Kidney epithelial cell (primary cell): ENCODE measurements at places on chromosomes 7 and 10.

- DNase-seq = no peak
Measured at GRCh38 chr7:30347226-30348082, 63.1 kb downstream of the ZNRF2 start.

GRCh38 chr10:125144693-125145623 is 15.4 kb downstream of the CTBP2 start:
- DNase-seq = no peak

DNA sequence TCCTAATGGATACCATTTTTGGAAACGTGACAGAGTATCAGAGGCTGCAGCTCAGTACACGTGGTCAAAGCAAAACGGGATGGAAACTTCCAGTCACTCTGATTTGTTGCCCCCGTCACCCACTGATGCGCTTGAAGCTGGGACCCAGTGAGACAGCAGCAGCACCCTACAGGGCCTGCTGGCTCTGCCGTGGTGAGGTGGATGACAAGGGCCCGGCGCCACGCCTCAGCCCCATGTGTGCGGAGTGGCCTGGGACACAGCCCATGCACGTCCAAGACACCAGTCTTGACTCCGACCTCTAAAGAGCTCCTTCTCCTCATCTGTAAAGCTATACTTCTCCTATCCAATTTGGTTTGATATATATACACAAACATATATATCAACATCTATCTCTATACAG is 39.0 kb downstream of the CLEC2L start:
- no peak for DNase-seq

DNA sequence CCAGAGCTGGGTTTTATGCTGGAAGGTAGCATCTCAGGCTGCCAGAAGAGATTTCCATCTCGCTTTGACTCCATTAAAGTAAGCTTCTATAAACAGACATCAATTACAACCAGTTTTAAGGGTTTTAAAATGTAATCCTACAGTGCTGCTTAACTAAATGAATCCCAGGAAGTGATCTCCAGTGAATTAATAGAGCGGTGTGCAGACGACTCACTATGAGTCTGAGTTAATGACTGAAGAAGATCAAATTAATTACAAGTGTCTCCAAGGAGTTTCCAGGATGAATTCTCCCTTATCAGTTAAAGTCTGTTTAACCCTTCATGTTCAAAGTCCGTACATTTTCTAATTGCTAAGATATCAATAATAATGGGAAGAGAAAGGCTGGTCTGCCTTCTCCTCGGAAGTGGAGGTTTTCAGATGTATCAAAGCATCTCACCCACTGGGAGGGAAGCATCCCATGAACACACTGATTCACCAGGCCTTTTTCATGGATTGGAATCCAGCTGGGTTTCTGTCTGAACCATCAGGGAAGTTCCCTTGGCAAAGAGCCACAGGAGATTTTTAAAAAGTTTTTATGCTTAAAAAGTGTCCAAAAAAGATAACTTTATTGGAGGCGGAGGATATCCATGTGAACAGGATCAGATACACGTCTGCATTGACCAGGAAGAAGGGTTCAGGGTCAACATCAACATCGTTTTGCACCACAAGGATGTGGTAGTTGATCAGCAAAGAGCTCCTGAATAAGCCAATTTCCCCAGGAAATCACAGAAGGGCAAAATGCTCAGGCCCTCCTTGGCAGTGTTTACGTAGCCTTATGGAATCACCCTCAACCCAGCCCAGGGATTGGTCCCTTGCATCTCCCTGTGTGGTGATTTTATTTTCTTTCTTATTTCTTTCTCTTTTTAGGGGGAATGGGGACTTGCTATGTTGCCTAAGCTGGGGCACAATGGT is 288.2 kb downstream of the POU6F2 start:
- no peak for DNase-seq

GRCh38 chr10:36542493-36542892 is 582.9 kb upstream of the ANKRD30A start:
- no peak for DNase-seq

GRCh38 chr10:46296641-46297141 is 9.9 kb downstream of the ANTXRL start:
- DNase-seq = no peak

GRCh38 chr10:614790-615582 is 74.5 kb downstream of the DIP2C start:
- DNase-seq = no peak

DNA sequence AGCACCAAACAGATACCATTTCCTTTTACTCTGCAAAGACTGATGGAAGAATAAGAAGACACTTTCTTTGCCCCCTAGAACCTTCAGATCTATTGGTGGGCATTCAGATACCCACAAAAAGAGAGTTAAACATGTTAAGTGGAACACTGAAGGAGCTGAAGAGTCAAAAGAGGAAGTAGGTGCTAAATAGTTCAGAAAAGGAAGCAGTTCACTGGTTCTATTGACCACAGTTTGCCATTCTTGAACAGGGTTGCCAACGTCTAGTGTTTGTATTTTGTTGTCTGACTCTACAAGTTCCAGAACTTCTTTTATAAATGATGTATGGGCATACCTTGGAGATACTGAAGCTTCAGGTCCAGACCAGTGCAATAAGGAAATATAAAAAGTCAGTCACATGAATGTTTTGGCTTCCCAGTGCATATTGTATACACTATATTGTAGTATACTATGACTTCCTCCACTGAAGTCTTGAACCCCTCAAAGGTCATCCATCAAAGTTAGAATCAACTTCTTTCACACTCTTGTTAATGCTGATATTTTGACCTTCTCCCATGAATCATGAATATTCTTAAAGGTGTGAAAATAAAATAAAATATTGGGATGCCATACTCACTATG is 47.5 kb upstream of the AGR3 start:
- DNase-seq = no peak

DNA sequence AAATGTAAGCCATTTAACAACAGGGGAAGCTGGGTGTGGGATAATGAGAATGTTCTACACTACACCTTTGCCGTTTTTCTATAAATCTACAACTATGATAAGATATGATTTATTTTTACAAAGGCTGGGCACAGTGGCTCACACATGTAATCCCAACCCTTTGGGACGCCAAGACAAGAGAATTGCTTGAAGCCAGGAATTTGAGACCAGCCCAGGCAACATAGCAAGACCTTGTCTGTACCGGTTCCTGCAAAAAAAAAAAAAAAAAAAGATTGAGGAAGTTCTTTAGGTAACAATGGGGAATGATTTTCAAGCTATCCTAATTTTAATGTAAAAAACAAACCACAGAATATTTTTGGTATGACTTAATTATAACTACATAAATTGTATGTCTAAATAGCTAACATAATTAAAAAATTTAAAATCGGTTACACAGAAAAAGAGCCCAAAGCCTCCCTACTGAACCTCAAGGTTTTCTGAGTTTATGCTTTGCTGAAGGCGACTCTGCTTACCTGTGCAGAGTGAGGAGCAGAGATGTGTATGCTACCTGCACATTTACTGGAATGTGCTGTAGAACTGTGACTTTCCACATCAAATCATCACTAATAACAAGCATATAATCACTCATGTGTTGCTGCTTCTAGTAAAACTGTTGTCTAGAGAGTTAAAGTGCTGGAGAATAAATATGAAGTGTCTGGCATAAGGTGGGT is 163.4 kb downstream of the ATE1 start:
- DNase-seq = no peak

GRCh38 chr7:47818796-47819606 is 129.3 kb downstream of the PKD1L1 start:
- peak; percentile 23 for DNase-seq

- DNase-seq = no peak
Measured at GRCh38 chr10:127618797-127619196, 69.7 kb downstream of the NPS start.

DNA sequence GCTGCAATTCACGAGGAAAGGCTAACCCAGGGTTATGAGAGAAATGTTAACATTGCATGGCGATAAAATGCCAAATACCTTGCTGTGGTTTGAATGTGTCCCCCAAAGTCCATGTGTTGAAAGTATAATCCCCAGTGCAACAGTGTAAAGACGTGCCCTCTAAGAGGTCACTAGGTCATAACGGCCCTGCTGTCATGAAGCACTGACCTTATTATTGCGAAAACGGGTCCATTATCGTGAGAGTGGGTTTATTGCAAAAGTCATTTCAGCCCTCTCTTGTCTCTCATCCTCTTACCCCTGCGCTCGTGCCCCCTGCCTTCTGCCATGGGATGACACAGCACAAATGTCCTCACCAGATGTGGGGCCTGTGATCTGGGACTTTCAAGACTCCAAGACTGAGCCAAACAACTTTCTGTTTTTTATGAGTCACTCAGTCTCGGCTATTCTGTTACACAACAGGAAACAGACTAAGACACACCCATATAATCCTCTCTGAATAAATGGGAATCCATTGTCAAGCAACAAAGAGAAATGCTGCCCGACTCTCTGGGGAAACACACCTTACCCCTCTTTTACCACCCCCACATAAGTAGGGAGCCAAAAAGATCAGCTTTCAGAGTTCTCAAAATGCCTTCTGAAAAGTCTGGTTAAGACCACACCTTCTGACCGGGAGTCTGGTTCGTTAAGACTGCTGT is 73.1 kb upstream of the UCN3 start:
- DNase-seq = peak; percentile 42

DNA sequence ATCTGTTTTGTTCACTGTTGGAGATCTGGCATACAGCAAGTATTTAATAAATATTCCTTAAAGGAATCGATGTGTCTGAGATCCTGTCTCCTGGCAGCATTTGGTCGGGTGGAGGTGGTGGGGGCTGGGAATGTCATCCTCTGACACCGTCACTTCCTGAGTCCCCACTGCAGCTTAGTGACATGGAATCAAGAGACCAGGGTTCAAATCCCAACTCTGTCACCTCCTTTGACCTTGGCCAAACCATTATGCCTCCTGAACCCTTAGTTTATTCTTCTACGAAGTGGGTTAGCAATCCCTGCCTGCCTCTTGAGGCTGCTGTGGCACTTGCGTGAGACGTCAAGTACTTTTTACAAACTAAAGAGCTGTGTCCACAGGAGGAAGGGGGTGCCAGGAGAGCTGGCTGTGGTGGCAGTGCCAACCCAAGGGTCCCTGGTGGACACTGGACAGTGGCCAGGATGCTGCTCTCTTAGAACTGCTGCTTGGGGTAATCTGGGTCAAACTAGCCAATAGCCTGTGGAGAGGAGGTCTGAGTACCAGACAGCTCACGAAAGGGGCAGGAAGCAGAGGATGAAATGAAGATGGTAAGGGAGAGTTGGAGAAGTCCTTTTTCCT is 8.0 kb upstream of the ZMIZ1 start:
- no peak for DNase-seq

- DNase-seq = peak; percentile 18
Measured at GRCh38 chr10:48523212-48523819, 81.6 kb downstream of the ARHGAP22 start.

GRCh38 chr7:107939573-107940489 is 48.8 kb downstream of the DLD start:
- peak; percentile 72 for DNase-seq

GRCh38 chr7:85125651-85126131 is 61.2 kb downstream of the SEMA3D start:
- DNase-seq = no peak

DNA sequence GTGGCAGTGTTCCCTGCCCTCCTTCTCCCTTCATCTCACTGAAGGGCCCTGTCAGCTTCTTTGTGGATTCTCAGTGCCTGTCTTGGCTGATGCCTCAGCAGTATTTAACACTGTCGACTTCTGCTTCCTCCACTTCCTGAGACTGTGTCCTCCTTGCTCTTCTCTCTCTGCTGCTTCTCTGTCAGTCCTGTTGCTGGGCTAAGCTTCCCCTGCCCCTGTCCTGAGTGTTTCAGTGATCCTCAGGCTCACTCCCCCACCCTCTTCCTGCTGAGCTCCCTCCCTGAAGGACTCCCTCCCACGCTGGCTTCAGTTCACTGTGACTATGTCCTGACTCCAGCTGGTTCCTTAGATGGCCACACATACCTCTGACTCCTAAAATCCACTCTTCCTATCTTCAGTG is 64.9 kb downstream of the CREM start:
- no peak for DNase-seq

- no peak for DNase-seq
Measured at GRCh38 chr7:85172530-85172941, 14.3 kb downstream of the SEMA3D start.
